Hypothalamus (tissue), 51 donors: ENCODE measurements at places on chromosomes 4 and X.

- DNase-seq: no peak
These were observed 41.3 kb upstream of the GPC3 start for GRCh38 chrX:134026565-134027311.

- no peak for DNase-seq
These were observed 69.0 kb downstream of the STAG2 start for GRCh38 chrX:124030520-124030919.

- DNase-seq: no peak
These were observed 18.1 kb downstream of the FHL1 start for GRCh38 chrX:136165406-136165805.

- no peak for DNase-seq
These were observed 423 bp downstream of the CRMP1 start for GRCh38 chr4:5892323-5893003.

DNA sequence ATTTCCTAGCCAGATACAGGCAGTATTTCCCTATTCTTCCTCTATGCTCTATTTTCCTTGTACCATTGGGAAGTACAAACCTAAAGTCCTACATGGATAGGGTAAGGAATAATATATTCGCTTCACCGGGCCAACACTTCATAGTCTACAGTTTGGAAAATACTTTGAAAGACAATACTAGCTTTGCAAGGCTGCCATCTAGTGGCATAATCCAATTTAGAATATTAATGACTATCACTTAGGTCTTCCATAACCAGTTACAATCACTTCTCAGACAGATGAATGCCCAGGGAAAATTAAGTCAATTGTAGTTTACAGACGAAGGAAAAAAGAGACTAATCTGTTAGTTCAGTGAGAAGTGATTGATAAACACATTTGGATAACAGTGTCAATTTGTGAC is 141.0 kb upstream of the FAM47C start:
- DNase-seq: no peak

DNA sequence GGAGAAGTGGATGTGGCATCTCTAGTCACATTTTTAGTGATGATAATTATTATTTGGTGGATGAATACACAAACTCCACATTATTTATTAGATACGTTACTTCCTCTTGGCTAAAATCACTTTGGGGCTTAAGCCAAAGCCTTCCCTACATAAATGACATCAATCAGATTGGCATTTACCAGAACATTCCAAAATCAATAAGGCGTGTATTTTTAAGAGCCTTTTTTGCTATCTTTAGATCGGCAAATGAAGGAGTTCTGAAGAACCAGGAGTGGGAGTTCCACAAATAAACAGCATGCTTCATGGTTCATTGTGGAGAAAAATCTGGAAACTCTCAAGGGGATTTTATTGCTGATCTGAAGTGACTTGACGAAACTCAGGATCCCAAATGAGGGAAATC is 89.7 kb downstream of the AMELX start:
- no peak for DNase-seq

DNA sequence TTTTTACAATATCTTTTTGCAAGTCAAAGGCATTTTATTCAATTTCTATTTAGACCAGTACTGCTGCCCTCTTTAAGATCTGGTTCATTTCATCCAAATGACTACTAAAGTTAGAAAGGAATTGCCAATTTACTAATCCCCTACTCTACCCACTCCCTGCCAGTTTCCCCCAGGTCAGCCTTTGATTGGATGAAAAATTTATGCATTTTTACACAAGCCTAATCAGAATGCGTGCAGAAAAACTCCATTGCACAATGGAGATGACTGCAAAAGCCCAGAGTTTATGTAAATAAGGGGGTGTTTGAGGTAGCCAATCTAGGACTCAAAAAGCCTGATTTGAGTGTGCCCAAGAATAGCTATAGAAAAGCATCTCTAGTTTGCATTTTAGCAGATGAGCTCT is 310.6 kb downstream of the PABPC4L start:
- DNase-seq: no peak

- DNase-seq: no peak
These were observed 8.4 kb downstream of the FBXO8 start for GRCh38 chr4:174275101-174275500.

DNA sequence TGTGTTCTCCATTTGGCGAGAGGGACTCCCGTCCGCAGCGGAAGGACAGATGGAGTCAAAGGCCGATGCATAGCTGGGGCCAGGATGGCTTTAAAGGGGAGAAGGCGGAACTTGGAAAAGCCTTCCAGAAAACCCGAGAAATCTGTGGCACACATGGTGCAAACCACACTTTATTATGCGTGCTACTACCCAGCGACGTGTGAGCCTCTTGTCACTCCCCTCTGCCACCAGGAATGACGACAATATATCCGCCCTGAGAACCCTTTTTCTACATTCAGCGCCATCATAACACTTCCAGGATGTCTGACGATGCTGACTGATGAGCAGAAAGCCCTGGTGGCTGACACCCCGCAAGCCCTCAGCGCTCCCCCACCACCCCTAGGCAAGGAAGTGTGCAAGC is 689 bp upstream of the DCHS2 start:
- DNase-seq: no peak

- no peak for DNase-seq
These were observed 51.3 kb upstream of the EGFL6 start for GRCh38 chrX:13518126-13518525.

DNA sequence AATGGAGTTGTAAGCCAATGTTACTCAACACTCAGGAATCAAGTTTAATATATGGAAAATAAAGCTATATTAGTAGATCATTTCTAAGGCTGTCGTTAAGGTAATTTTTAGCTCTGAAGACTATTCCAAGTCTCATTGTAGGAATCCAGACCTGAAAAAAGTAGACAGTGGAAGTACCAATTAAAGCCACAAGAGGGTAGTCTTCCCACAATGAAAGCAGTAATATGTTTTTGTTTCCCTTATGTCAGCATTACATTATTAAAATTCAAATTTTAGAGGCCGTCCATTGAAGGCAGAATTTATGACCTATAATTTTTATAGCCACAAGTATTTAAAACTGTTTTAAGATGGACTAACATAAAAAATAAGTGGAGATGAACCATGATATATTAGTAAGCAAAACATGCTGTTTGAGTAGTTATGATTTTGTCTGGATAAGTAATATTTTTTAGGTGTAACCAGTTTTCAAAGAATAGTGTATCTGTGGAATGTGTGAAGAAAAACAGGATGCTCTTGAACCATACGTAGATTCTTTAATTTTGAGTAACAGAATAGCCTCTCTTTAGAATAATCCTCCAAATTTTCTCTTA is 372.6 kb upstream of the TECRL start:
- DNase-seq: no peak

GRCh38 chr4:78638337-78639172 is 87.0 kb downstream of the ANXA3 start:
- DNase-seq: no peak
